Stimulated activated CD4-positive, alpha-beta T cell treated with anti-CD3 and anti-CD28 coated beads, Interleukin-1b, Interleukin-23, amount 100 ng/mL, for 4 hours (primary cell): ENCODE measurements at places on chromosomes 3 and 15.

GRCh38 chr3:76400141-76400540 lies 614.8 kb upstream of the ZNF717 start:
- no peak for DNase-seq

DNA sequence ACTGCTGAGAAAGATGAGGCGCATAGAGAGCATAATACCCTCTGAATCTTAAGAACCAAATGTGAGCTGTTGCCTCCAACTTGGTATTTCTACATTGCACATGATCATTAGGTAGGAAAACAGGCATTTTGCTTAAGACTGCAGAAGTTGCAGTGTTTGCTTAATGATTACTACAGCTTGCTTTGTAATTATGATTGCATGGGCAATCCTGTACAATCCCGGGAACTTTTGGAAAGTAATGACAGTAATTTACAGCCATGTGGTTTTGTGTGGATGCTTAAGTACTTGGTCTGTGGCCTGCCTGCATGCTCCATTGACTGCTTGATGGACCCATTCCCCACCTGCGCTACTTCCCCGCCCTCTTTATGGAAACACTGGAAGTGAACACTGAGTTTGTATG lies 301.1 kb downstream of the DIPK2A start:
- no peak for DNase-seq

DNA sequence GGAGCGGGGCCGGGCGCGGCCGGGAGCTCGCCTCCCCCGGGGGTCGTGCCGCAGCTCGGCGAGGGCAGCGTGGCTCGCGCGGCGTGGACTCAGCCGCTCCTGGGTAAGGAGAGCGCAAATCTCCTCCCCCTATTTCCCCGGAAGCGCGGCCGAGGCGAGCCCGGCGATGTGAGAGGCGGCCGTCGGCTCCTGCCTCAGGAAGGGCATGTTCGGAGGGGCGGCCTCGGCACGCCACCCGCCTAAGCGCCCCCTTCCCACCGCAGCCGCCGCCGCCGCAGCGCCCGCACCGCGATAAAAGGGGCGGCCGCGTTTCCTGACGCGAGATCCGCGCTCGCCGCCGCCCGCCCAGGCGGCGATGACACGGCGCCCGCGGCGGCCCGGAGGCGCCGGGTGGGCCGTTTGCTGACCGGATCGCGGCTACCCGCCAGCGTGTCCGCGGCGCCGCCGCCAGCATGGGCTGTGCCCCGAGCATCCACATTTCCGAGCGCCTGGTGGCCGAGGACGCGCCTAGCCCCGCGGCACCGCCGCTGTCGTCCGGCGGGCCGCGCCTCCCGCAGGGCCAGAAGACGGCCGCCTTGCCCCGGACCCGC lies at the start of gene PDE8A:
Gene PDE8A (plus strand): TSS at position 146 of the 590 bp plus-strand sequence. CDS start 307 bp downstream, at position 453.
- DNase-seq, result no peak

GRCh38 chr3:48301800-48302166 lies 31.7 kb downstream of the SPINK8 start:
- DNase-seq, result peak; percentile 3

DNA sequence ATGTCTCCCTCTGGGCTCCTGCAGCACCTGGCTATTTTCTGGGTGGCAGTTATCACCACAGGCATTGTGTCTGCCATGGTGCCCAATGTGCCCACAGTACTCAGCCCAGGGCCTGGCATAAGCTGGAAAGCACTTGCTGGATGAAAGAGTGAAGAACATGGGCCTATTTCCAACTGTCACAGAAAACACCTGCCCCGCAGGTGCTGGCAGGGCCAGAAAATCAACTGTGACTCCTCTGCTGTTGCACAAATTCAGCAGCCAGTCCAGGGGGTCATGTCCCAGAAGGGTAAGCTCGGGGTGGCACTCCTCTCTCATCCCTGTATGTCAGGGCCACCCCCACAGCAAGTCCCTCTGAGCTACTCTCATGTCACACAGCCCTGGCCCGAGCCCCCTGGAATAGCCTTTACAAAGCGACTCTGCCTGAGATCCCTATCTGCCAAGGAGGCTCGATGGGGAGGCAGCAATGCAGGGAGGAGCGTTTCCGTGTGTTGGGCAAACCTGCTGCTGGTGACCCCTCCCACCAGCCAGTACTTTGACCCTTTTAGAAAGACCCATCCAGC lies 16.9 kb downstream of the ITIH3 start:
- DNase-seq, result no peak

DNA sequence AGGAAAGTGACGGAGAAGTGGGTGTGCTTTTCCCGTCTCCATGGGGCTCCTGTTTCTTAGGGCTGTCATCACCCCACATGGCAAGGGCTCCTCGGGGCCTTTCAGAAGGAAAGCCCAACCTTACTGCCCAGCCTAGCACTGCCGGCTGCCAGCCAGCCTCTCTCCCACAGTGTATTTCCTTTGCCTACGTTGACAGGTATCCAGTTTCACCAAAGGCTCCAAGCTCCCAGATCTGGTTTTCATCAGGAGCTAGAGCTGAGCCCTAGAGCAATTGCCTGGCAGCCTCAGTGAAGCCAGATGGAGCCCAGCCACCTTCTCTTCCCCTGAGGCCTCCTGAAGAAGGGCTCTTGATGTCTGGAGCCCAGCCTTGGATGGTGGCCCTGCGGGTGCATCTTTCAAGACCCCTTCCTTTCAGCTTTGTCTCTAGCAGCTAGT lies 20.2 kb downstream of the CRABP1 start:
- DNase-seq, result no peak

DNA sequence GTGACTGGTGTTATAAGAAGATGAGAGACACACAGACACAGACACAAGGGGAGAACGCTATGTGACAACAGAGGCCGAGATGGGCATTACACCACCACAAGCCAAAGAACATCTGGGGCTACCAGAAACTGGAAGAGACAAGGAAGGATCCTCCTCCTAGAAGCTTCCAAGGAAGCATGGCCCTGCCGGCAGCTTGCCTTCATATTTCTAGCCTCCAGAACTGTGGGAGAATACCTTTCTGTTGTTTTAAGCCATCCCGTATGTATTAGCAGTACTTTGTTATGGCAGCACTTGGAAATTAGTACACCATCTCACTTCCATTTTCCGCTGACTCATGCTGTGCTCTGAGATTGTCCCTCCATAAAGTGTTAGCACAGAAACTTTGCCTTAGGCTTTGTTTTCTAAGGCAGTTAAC lies 38.7 kb upstream of the CA12 start:
- no peak for DNase-seq

GRCh38 chr3:39361252-39361927 lies 21.8 kb upstream of the SLC25A38 start:
- peak; percentile 18 for DNase-seq
